Urothelium cell line (cell line): ENCODE measurements at places on chromosomes 4 and X.

- no peak for DNase-seq
Measured at GRCh38 chrX:41457613-41458192, 10.6 kb downstream of the NYX start.

DNA sequence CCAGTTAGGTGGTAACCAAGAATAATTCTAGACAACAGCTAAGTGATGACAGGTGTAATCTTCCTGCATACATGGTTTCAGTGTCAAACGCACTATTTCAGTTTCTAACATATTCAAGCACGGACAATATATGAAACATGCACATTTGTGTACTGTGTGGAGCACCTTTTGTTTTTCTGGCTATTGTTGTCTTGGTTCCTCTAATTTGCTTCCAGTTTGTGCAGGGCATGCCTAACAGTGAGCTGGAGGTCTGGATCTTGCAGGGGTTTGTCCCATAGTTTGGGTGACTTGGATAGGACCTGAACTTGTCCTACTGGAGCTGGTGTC, 70.5 kb upstream of the TBC1D9 start:
- no peak for DNase-seq

DNA sequence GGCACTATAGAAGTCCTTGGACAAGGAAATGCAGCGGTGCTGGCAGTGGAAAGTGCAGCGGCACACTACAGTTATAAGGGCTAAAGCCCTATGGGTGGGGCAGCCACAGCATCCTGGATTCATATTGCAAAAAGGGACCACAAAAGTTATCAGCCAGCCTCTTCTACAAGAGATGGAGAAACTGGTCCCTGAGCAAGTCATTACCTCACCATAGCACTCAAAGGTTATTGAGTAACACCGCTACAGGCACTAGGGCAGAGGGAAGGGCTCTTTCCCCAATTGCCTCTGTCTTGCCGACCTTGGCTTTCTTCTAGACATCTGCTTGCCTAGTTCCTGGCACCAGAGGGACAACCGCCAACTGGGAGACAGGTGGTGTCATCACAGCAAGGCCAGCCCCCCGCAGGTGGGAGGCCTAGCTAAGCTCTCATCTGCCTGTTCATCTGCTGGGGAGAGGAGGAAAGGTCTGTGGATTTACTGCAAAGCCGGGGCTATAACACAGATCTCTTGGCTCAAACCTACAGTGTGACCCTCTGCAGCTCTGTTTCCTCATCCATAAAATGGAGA, 600.0 kb downstream of the BCOR start:
- DNase-seq, result no peak

GRCh38 chr4:129929052-129929451, 833.1 kb downstream of the C4orf33 start:
- DNase-seq, result peak; percentile 2

DNA sequence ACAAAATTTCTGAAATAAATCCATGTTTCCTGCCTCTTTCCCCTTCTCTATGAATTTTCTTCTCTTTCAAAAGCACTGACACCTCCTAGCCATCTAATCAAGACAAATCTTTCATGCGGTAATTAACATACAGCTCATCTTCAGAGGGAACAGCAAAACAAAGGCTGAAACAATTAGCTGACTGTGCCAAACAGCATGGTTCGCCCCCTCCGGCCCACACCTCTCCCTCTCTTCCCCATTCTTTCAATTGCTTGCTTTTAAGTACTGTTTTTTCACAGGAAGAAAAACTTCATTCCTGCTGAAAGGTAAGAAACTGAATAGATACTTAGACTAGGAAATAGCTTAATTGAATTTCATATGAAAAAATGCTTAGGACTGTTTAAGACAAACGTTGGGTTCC, 291.1 kb upstream of the NOCT start:
- DNase-seq, result no peak

GRCh38 chrX:115344885-115345614, 55.5 kb downstream of the LUZP4 start:
- peak; percentile 64 for DNase-seq
